ENCODE measurements at places on chromosomes 1 and 21.

DNA sequence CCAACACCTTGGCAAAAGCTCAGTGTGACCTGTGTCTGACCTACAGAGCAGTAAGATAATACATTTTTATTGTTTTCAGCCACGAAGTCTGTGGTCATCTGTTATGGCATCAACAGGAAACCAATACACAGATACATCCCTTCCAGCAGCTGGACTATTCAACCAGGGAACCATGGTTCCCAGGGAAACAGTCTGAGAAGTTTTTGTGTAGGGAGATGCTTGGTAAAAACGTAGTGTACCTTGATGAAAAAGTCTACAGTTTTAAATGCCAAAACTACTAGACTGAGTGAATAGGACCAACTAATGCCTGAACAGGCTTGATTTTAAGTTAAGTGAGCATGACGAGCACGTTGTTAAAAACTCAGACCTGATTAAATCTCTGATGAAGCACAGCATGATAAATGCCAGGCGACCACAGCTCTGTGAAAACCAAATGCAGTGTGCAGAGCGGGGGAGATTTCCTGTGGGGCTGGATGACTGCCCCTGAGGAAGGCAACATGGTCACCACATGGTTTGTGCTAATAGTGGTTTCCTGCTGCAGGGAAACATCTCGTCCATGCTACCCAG lies 228.9 kb downstream of the TNR start:
- DNase-seq, result peak; percentile 12

DNA sequence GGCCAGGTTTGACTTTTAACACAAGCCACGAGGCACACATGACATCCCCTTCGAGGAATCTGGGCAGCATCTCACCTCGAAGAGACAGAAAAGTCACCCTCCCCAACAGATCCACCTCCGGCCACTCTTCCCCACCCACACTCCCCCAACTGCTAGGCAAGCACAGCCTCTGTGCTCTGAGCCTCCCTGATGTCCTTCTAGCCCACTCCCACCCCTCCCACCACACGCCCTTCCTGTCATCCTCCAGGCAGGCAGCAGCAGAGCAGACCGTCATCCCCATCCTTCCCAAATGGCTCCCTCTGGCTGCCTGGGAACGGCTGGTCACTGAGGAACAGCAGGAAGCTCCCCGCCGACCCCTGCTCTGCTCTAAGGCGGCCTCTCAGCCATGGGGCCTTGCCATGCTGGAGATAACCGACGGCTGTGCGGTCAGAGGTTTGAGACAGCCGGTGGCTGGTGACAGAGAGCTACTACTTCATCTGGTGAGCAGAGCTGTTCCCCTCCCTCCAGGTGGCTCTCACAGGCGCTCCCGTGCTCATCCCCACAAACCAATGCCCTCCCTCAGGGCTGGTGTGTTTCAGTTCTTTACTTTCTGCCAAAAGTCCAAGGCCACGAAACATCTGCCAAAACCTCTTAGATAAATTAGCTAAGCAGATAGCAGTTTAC lies 25.6 kb downstream of the NPHP4 start:
- DNase-seq, result no peak

GRCh38 chr1:226697151-226697928 lies 41.7 kb downstream of the ITPKB start:
- DNase-seq, result peak; percentile 89

DNA sequence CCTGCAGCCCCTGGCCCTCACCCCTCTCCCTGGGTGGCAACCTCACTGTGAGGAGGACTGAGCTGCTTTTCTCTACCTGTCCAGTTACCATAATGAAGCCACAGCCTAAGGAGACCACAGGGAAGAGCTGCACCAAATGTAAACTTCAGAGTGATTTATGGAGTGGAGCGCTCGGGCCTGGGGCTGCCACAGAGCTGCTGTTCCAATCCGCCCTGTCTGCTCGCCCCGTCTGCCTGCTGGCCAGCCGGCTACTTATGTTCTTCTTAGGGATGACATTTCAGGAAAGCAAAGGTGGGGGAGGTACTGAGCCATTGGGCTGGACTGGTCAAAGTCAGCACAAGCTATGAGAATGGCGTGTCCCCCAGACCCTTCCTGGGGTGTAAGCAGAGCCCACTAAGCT lies 17.9 kb downstream of the SYT6 start:
- DNase-seq, result no peak

DNA sequence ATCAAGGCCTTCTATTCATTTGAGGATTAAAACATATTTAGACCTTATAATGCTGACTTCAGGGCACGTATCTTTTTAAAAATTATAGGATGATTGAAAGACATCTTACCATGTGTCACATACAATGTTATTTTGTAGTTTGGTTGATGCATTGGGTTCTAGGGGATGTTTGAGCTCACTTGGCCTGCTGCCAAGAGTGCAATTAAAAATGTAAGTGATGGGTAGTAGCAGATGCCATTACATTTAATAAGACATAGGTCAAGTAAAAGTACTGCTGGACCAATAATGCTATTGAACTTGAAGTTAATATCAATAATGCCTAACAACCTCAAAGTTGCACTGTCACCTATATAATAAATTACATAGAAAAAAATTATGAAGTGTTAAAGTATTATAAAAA lies 616.5 kb upstream of the RGS18 start:
- DNase-seq, result no peak

GRCh38 chr1:85325920-85326319 lies 49.5 kb upstream of the BCL10 start:
- DNase-seq, result no peak
